ENCODE measurements at places on chromosomes 4 and X.

DNA sequence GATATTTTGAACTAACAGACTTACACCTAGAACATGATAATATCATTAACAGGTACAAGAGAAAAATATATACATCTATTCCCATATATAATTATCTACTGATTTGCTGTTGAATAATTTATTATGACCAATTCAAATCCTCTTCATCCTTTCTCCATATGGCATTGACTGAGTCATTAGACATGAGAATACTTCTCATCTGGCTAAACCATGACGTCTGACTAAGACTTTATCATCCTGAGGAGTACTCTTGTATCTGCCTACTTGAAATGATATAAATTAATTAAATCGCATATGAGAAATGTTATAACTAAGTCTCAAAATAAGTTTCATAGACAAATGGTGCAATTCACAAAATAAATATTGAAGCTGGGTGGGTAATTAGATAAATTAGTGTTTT, 67.4 kb downstream of the EMCN start:
- no peak for DNase-seq

DNA sequence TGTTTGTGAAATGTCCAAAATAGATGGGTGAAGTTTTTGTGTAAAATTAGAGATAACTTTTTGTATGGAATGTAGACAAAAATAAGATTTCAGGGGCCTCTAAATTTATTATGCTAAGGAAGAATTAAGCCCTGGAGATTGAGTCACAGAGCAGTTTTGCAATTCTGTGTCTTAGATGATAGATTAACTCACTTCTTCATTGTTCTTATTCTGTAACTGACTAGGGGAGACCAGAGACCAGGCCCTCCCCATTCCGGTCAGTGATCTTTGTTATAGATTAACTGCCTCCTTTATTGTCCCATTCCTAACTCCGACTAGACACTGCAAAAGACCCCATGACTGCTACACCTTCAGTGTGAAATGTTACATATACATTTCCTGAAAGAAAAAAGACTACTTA, 238.4 kb upstream of the TAPT1 start:
- no peak for DNase-seq

- no peak for DNase-seq
Measured at GRCh38 chrX:136210806-136211205, 40.4 kb downstream of the MAP7D3 start.

DNA sequence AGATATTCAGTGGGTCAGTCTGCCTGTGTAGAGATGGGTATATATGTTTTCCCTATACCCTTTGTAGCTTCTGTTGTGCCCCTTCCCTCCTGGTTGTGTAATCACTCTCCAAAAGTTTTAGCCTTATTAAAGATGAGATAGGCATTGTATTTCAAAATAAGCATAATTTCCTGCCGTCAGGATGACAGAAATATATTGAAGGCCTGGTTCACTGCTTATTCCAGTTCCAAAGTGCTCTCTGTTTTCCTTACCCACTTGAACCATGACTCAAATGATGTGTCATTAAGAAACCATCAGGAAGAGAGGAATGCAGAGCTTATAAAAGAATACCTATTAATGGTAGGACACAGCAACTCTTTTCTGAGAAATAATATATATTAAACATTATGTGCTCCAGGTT, 178.5 kb downstream of the GABRB1 start:
- no peak for DNase-seq

- DNase-seq: no peak
Measured at GRCh38 chrX:21699136-21699535, 41.0 kb upstream of the KLHL34 start.

GRCh38 chr4:121050300-121050699, 22.0 kb downstream of the NDNF start:
- no peak for DNase-seq

- DNase-seq: no peak
Measured at GRCh38 chr4:26151615-26152014, 169.2 kb upstream of the RBPJ start.

- no peak for DNase-seq
Measured at GRCh38 chrX:42143866-42144592, 220.7 kb upstream of the CASK start.

DNA sequence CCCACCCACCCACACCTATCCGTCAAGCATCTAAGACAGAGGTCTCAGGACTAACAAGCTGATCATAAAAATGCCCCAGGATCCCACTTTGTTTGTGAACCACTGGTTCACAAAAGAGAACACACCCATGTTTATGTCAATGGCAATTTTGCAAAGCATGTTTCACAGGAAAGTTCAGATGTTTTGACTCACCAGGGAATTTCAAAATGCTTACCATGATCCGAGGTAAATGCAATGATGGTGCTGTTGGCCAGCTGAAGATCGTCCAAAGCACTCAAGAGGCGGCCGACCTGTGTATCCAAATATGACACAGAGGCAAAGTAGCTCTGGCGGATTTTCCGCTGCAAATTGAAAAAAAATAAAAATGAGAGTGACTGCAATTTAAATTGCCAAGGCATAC, 15.0 kb downstream of the IDS start:
- DNase-seq: no peak

GRCh38 chr4:120869613-120870278, 52.8 kb downstream of the PRDM5 start:
- DNase-seq: no peak

GRCh38 chrX:118525174-118525730, 29.6 kb downstream of the DOCK11 start:
- no peak for DNase-seq

GRCh38 chr4:6470502-6471306, 1.7 kb downstream of the PPP2R2C start:
- peak; percentile 85 for DNase-seq

DNA sequence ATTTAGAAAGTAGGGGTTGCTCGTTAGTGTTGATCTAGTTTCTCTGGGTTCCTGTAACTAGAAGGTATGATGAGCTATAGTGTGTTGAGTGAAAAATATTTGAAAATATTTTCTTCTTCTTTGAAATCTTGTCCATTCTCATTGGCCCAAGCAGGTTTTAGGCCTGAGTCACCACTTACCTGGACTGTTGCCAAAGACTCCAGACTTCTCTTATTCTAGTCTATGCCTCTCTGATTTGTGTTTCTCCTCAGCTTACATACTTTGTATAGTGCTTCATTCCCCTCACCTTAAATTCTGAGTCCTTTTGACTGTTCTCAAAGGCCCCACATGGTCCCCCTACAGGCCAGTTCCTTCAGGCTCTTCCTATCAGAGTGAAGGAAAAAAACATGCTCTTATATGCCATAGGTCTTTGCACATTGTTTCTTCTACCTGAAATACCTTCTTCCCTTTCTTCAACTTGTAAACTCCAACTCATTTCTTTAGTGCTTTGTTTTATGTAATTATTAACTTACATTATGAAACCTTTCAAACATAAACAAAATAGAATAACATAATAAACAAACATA, 258.2 kb downstream of the PPP1R2C start:
- DNase-seq: no peak

- DNase-seq: no peak
Measured at GRCh38 chr4:70739496-70740337, 18.0 kb downstream of the RUFY3 start.
